ENCODE measurements at places on chromosomes 2 and 18. TPM values are rescaled to one million over a fixed set of nuclear protein-coding genes. Genes with fewer than 3 reads are reported as not detected.

Gene SATB2
- 2.0 TPM for polyA plus RNA-seq

Gene ACKR3
- polyA plus RNA-seq: 0.57 TPM

Gene SOWAHC
- 7.0 TPM for polyA plus RNA-seq

DNA sequence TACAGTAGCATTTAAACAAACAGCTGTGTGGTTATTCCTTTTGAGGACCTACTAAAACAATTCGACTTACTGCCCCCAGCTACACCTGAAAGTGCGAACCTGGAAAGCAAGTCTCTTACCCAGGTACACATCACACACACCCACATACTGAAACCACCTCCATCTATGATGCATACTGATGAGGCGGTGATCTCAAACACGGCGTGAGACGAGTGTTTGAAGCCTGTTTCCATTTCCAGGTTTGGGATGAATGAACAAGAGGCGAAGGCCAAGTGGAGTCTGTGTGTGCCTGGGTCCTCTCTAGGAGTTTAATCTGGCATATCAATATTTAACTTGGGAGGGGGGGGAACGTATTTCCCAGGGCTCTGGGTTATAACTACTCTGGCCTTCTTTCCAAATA, 1.6 kb downstream of the TMEM185B start:
- H3K4me1 ChIP-seq: no peaks in the 10 kb centered on the region
- no peak overlapping the region for H3K4me3 ChIP-seq
- peaks cover 29% of the 10 kb centered on the region for H3K27me3 ChIP-seq
- DNase-seq: no peak
- H3K27ac ChIP-seq: no peak overlapping the region

- peak; percentile 61 for DNase-seq
- no peaks in the 10 kb centered on the region for H3K4me1 ChIP-seq
- no peak overlapping the region for H3K4me3 ChIP-seq
- H3K36me3 ChIP-seq: no peaks in the 10 kb centered on the region
Measured at GRCh38 chr18:56709463-56709862, 58.3 kb downstream of the WDR7 start.
